Suppressor macrophage treated with lipopolysaccharide for 4 hours (primary cell): ENCODE measurements at places on chromosomes 1 and 21.
A peak's percentile ranks its signal among the peaks of the same experiment; 100 is the strongest.

DNA sequence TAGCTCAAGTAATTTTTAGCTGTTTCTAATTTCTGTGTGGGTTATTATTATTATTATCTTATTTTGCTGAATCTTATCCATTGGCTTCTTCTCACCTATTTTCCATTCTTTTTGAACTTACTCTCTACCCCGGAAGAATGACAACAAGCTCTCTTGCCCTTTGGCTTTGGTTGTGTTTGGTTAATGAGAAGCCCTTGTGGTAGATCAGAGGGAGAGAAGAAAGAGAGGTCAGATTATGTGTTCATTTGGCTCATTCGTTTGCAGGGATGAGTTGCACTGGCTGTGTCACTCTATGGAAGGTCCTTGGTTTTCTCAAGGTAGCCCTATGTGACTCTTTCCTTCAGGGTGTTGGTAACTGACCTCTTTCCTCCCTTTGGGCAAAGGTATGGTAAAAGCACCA lies 391.9 kb downstream of the LMO4 start:
- no peak for DNase-seq

DNA sequence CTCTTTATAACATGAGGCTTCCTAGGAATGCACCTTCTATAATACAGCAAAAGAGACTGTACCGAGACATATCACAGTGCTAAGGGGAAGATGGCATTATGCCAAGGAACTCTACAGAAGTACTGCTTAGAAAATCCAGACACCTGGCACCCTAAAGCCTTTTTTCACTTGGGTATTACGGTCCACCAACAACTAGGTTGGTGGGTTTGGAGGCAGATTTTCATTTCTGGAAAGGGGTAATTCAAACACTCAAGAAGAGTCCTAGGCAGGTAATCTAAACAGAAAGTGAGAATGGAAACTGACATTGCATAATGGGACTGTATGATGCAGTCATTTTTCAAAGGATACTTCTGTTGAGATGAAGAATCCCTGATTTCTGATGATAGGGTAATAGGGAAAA lies 19.6 kb downstream of the SCMH1 start:
- DNase-seq = peak; percentile 6

- DNase-seq = peak; percentile 53
These were observed at the start of gene TGFBR3 for GRCh38 chr1:91885716-91886506. TSS of gene TGFBR3 (minus strand) at chr1:91886151. CDS start at chr1:91861531, 24,620 bp downstream.

- DNase-seq = no peak
These were observed 433.1 kb upstream of the KAZN start for GRCh38 chr1:14165371-14165801.

GRCh38 chr21:36097427-36098181 lies 27.8 kb downstream of the CBR1 start:
- peak; percentile 20 for DNase-seq

DNA sequence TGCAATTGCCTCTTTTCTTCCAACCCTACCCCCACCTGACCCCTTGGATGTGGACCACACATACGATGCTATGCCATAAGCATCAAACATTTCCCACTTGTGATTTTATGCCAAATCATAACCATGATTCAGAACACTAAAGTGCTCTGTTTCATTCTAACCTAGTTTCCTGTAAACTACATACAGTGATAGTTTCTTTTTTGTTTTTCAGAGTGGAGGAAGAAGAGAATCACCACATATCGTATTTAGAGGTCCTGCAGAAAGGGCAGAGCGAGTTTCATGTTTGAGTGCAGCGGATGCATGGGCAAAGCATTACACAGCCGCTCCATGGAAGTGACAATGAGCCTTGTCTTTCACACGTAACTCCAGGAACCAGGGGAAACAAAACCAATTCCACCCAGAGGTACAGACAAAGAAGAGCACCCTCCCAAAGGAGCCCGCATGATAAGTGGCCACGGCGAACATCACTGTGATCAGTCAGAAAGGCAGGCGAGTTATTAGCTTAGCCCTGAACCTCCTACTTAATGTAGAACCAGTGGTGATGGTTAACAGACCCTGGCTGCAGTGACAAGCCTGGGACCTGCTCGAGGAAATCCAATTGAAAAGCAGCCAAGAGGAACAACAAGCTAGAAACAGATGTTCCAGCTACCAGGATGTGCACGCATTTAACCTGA lies 64.0 kb upstream of the ZNF281 start:
- DNase-seq = no peak

DNA sequence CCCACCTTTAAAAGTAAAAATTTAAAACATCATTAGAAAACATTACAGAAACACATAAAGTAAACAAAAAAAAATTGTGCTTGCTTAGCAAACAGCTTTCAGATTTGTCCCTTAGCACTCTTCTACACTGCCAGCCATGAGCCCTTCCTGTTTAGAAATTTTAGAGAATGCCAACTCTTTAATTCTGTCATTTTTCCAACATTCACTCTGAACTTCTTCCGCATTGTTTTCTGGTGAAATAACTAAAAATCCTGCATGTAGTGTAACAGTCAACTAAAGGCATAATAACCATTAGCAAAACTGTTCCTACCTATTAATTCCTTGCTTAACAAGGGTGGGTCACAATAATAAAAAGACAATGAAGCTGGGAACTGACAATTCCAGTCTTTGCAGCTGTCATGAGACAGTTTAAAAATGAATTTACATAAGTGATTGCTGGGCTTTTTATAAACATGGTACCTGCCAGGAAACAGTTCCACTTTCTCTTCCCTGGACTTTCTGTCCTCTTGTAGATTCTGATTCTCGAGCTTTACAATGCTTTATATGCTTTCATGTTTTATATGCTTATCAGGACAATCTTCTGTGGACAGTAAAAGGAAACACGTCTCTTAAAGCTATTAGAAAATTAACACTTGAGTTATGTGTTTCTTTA lies 19.0 kb downstream of the GNG12 start:
- no peak for DNase-seq

DNA sequence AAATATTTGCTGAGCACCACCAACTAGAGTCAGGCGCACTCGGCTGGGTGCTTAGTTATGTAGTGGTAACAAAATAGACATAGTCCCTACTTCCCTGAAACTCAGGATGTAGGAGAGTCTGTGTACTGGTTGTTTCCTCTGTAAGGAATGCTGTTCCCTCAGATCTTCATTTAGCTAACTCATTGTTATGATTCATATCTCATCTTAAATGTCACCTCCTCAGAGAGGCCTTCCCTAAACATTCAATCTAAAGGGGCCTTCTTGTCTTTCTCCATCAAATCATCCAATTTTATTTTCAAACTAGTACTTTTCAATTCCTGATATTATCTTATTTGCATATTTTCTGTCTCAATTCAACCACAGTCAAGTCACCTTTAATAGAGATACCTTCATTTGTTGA lies 132.9 kb downstream of the PIK3R3 start:
- DNase-seq = peak; percentile 17

GRCh38 chr1:106534612-106535011 lies 521.9 kb upstream of the PRMT6 start:
- no peak for DNase-seq
